Stimulated activated effector memory CD8-positive, alpha-beta T cell treated with anti-CD3 and anti-CD28 coated beads, Interleukin-12 subunit alpha, Interleukin-12 subunit beta, amount 100 ng/mL, for 72 hours (primary cell): ENCODE measurements at places on chromosomes 1 and 21.

DNA sequence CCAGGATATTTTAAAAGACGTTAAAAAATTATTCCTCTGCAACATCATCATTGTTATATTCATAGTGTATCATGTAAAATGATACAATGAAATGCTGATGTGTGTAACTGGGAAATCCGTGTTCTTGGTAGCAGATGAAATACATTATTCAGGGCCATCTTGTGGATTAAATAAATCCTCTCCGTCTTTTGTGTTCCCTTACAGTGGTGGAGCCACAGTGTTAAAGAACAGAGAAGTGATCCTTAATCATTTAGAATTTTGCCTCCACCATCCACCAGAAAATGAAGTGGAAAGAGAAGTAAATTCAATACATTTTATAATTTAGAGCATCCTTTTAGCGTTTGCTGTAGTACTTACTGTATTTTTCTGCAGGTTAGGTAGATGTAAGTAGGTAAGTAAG lies 1.3 kb downstream of the DYRK3 start:
- no peak for DNase-seq

- no peak for DNase-seq
Measured at GRCh38 chr1:42767510-42768000, 506 bp downstream of the C1orf50 start.

- DNase-seq: no peak
Measured at GRCh38 chr21:32570456-32570855, 14.9 kb downstream of the TCP10L start.

DNA sequence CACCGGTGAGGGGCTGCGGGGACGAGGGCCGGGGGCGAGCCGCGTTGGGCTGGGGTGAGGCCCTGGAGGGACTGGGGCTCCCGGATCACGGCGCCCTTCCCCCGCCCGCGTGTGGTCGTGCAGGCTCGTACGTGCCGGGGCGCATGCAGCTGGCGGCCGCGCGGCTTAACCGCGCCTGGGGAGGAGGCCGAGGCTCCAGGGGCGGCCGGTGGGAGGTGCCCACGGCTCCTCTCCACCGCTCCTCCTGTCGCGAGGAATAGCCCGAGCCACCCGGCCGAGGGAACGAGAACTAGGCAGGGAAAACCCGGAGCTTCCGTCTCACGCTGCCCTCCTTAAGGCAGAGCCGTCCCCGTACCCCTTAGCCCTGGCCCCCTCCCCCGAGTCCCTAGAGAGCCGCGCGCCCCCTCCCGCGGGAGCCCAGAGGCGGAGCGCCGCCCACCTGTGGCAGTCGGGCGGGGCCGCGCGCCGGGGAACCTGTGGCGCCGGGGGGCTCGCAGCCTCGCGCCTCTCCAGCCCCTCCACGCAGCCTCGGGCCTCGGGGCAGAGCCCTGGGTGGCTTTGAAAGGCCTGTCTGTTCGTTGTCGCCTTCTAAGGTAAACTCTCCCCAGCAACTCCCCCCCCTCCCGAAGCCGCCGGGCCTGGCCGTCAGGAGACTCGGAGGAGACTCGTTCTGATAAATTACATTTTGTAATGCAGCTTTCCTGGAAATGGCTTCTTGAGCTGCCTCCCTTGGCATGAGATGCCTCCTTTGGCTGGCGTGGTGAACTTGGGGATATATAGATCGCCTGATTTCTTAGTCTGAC lies 746 bp downstream of the AK4 start:
- peak; percentile 67 for DNase-seq

GRCh38 chr1:177211231-177211630 lies 40.5 kb downstream of the BRINP2 start:
- no peak for DNase-seq

- DNase-seq: no peak
Measured at GRCh38 chr1:23936481-23937176, 23.0 kb upstream of the PNRC2 start.

- DNase-seq: no peak
Measured at GRCh38 chr1:30815556-30815955, 58.0 kb upstream of the LAPTM5 start.
